ENCODE measurements at places on chromosomes 5 and 9. TPM values are rescaled to one million over a fixed set of nuclear protein-coding genes. Genes with fewer than 3 reads are reported as not detected.

DNA sequence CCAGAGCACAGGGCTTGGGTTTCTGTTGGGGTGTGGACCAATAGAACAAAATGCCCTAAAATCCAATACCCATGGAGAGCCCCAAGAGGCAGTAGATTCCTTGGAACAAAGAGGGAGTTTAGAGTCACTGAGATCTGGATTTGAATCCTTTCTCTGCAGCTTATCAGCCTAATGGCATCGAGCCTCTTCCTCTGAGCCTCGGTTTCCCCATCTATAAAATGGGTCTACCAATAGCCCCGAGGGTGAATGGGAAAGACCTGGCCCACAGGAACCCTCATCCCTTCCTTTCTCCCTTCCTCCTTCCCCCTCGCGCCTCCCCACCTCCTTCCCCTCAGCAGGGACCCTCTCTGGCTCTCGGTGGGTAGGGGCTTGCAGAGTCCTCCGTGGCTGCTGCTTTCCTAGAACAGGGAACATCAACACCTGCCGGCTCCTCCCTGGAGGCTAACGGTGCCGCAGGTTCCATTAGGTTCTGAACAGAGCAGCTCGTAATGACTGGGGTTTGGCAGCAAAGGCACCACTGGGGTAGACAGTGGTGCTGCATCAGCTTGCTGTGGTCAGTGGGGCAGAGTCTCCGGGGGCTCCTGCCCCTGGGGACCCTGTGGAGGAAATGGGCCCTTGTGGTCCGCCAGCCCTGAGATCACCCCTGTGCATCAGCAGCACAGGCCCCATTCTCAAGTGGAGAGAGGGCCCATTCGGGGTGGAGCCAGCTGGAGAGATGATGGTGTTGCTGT, 40.3 kb downstream of the NEK6 start:
- no peak for DNase-seq

DNA sequence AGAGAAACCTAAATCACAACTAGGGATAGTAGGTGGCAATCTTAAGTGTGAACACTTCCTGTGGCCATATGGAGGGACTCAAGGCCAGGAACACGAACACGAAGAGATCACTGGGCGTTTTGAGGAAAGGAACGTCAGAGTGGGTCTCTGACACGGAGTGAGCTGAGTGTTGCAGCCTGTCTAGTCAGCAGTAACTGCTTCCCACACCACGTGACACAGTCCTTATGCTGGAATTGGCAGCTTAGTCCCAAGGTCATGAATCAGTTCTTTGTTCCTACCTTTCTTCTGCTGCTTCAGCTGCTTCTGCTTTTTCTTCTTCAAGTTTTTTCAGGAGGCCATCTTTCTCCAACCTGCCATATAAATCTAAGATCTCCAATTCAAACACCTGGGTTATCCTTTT, 18.2 kb downstream of the SPACA9 start:
- no peak for DNase-seq

CCNO gene
- 12.1 TPM for total RNA-seq

GRCh38 chr5:168885324-168886120, 306.4 kb upstream of the PANK3 start:
- DNase-seq: no peak

DNA sequence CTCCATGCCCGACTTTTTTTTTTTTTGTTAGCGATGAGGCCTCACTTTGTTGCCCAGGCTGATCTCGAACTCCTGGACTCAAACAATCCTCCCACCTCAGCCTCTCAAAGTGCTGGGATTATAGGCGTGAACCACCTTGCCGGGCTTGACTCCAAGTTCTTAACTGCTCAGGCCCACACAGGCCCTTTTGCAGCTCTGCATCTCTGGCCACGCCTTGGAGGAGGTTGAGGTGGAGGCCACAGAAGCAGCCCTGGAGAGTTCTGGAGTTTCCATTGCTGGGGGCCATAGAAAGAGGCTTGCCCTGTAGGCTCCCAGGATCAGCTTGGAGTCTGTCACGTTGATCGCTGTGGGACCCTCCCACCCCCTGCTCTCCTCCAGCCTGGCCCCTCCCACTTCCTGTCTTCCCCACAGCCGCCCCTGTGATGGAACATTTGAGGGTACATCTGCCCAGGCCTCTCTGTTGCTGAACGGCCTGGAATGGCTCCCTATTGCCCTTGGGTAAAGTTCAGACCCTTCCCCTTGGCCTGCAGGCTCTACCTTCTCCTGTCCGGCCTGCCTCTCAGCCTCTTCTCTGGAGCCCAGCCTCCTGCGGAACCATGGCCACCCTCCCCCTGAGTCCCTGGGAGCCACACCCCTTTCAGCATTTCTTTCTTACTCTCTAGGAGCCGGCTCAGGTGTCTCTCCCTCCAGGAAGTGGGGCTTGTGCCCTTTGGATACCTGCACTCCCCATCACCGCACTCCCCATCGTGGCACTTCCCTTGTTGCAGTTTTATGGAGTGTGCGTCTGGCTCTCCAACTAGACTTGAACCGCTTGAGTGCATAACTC, 30.4 kb upstream of the IER5L start:
- no peak for DNase-seq

DNA sequence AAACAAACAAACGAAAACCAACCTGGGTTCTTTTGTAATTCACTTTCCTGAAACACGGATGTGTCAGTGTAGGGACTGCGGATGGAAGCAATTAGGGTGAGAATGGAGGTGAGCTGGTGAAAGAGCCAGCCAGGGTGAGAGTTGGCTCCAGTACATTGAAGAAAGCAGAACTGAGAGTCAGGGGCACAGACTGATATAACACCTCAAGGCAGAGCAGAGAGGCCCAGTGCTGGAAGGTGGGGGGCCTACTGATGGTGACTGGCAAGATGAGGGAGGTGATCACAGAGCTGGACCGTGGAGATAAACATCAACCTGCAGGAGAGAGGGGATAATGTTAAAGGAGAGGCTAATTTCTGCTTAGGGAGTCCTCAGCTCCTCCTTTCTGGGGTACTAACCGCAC, 221.1 kb downstream of the MAN2A1 start:
- DNase-seq: no peak

GRCh38 chr5:135376961-135377624, 21.9 kb downstream of the MACROH2A1 start:
- no peak for DNase-seq

DNA sequence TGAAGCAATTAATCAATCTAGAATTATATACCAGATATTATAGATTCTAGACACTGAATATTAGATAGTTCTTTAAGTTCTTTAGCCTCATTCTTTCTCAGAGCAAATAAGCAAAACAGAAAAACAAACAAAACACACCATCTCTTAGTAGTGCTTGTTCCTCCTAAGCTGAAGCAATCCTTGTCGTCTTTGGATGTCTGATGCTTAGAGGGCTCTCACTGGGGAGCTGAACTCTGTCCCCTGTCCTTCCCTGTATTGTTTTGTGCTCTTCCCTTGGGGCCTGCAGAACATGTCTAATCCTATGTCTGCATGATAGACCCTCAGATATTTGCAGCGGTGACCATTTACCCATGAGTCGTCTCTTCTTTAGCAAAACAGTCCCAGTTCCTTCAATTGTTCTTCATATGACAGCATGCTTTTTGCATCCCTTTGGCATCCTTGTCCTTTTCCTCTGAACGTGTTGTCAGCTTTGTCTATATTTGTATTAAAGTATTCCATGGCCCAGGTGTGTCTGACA, 114.3 kb downstream of the ARHGEF28 start:
- DNase-seq: no peak

- DNase-seq: no peak
Observed at GRCh38 chr5:78798673-78799029, 150.1 kb upstream of the LHFPL2 start.

- DNase-seq: no peak
Observed at GRCh38 chr9:120264528-120264927, 315.4 kb downstream of the CDK5RAP2 start.

GRCh38 chr9:14888272-14888671, 22.0 kb downstream of the FREM1 start:
- DNase-seq: no peak

- no peak for DNase-seq
Observed at GRCh38 chr5:29382780-29383179, 1810.7 kb upstream of the CDH6 start.

DNA sequence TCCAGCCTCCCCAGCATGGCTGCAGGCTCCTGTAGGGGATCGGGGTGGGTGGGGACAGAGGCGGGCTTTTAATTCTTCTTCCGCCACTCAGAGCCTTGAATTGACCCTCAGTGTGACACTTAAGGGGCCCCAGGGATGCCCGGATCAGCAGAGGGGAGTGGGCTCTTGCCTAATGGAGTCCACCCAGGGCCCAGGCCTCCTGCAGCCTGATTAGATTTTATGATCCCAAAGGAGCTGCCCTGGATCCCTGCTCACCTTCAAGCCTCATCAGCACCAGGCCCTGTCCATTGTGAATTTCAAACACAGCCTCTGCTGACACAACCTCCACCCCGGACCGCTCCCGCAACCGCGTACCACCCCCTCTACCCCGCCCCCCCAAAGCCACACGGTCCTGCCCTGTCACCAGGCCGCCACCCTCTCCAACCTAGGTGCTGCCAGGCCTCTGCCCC, 214.1 kb upstream of the IER5L start:
- no peak for DNase-seq

DNA sequence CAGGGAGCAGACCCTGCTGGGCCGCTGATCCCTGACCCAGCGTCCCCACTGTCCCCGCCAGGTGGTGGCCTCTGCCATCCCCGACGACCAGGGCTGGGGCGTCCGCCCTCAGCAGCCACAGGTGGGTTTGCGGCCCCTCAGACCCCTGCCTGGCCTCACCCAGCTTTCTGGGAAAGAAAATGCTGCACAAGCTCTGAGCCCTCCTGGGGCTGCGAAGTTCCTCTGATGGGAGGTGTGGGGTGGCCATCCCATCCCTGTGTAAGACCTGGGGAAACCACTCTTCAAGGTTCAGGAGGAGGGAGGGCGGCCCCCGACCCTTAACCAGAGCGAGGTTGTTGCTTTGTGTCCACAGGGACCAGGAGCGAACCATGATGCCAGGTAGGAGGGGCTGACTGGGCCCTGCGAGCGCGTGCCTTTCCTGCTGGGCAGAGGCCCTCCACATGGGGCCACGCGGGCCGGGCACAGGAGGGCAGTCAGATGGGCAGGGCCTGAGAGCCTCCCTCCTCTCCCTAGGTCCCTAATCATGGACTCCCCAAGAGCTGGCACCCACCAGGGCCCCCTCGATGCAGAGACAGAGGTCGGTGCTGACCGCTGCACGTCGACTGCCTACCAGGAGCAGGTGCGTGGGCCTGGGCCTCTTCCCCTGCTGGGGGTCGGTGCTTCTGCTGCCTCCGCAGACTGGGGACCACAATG, 7.7 kb downstream of the NOXA1 start:
- DNase-seq: no peak

DNA sequence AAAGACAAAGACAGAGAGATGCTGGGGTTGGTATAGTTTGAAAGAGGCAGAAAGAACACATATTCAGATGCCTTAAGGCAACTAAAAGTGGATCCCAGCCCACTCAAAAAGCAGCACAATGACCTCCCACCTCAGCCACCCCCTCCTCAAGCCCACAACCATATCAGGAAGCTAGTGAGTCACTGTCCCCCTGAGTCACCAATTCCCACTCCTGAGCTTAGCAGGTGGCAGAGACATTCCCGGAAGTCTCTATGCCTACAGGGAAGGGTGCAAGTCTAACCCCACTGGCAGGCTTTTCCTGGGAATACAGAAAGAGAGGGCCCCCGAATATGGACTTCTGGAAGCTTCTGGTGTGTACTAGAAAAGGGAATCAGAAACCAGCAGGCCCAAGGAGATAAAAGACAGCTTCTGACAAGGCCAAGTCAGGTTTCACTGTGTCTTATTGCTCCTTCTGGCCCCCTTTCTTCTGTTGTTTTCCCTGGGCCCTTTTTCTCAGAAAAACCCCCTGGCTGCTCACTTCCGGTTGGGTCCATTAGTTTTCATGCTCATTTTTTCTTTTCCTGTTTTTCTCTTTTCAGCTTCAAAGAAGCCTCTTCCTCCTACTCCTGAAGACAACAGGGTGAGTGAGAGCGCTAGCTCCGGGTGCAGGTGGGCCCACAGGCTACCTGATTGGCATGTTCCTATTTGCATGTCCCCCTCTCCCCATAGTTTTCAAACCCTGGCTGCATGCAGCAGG, 36.8 kb downstream of the ITK start:
- DNase-seq: no peak

SNX2 gene
- 57.7 TPM for total RNA-seq

- DNase-seq: no peak
Observed at GRCh38 chr5:167378894-167379723, 912.3 kb upstream of the WWC1 start.

PDGFRB gene
- total RNA-seq: 0.34 TPM

GRM6 gene
- total RNA-seq: not detected

DNA sequence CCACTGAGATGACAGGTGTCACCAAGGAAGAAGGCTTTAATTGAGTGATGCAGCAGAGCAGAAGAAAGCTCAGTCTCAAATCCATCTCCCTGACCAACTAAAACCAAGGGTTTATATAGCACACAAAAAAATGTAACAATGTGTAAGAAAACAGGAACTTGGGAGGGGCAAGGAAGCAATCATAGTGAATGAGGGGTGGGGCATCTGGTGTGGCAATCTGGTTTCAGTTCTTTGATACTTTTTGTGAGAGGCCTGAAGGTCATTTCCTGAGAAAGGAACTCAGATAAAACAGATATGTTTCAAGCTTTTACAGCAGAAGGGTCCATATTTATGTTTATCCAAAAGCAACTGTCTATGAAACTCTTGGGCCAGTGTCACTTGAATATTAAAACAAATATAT, 19.7 kb downstream of the CD180 start:
- DNase-seq: no peak

DNA sequence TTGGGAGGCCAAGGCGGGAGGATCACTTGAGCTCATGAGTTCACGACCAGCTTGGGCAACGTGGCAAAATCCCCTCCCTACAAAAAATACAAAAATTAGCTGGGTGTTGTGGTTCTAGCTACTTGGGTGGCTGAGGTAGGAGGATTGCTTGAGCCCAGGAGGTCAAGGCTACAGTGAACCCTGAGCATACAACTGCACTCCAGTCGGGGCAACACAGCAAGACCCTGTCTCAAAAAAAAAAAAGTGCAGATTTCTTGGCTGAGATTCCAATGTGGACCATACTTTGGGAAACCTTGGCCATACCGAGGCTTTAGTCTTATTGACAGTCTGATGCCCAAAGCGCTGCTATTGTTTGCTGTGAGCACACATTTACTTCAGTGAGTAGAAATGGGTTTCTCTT, 113.6 kb upstream of the CLINT1 start:
- DNase-seq: no peak

ANKH gene
- 65.2 TPM for total RNA-seq

ENC1 gene
- total RNA-seq: 30.0 TPM

SLC4A9 gene
- 0.49 TPM for total RNA-seq

DNA sequence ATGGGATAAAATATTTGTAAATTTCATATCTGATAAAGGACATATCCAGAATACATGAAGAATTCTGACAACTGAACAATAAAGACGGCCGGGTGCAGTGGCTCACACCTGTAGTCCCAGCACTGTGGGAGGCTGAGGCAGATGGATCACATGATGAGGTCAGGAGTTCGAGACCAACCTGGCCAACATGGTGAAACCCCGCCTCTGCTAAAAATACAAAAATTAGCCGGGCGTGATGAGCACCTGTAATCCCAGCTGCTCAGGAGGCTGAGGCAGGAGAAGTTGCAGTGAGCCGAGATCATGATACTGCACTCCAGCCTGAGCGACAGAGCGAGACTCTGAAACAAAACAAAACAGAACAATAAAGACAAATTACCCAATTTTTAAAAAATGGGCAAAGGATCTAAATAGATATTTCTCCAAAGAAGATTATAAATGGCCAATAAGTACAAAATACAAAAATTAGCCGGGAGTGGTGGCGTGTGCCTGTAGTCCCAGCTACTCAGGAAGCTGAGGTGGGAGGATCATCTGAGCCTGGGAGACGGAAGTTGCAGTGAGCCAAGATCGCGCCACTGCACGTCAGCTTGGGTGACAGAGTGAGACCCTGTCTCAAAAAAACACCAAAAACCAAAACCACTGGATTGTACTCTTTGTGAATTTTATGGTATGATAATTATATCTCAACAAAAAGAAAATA, 9.6 kb upstream of the NSD1 start:
- DNase-seq: no peak

All from HCT116 (cell line).